CD4-positive, alpha-beta memory T cell (primary cell): ENCODE measurements at places on chromosomes 5 and 9.

DNA sequence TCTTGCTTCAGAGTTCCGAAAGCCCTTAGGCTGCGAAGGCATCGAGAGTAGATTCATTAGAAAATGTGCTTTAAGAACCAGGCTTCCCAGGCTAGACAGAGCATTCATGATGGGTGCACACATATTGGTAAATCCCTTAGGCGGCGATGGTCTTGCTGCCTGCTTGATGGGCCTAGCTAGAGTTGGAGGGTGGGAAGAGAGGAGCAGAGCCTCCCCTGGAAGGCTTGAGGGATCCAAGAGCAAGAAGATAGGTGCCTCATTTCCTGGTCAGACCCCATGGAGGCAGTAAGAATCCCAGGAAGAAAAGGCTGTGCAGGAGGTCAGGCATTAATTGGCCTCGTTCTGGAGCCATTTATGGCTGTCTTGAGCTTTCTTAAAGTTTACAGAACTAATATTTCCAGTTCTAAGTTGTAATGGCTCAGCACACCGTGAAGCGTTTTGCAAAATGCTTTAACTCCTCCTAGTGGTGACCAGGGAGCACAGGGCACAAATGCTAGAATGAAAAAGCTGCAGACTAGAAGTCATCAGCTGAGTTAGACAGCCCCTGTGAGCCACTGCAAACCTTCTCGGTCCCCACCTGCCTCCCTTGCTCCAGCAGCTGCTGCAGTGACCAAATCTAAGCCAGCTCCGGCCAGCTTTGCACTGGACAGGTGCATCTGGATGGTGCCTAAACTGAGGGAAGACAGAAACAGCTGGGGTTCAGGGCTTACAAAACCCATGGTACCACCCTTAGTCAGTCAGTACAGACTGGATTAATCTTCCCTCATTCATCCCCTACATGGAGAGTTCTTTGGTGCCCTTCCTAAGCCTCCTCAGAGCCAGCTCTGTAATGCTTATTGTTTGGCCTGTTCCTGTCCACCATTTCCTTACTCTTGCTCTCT lies 14.7 kb downstream of the SLC45A2 start:
- DNase-seq = peak; percentile 20

DNA sequence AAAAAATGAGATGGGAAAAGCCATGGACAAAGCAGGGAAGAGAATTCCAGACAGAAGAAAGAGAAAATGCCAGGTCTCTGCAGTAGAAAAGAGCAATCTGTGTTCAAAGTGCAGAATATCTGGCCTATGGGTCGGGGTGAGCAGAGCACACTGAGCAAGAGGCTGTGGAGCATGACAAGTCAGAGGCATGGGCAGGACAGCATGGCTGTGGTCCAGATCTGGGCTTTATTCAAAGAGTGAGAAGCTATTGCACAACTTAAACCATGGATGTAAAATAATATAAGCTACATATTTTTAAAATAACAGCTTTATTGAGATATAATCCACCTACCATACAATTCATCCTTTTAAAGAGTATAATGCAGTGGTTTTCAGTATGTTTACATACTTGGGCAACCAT lies 133.1 kb upstream of the SPDL1 start:
- no peak for DNase-seq

DNA sequence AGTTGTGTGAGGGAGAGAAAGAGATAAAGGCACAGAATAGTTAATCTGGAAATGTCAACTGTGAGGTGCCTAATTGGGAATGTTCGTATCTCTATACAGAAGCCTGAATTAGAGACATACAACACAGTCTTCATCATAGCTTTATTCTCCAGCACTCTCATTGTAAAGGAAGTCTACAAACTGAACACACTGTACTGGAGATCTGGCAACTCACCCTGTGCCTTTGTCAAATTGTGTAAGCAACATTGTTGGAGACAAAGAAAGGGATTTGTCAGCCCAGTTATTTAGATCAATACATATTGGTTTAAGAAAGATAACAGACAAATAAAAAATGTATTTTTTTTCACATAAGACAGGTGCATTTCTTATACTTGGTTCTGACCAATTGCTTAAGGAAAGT lies 832.9 kb upstream of the DMAC1 start:
- DNase-seq = no peak

- DNase-seq = no peak
Observed at GRCh38 chr5:31934156-31934555, 240.0 kb downstream of the GOLPH3 start.

GRCh38 chr5:53927668-53928247 lies 367.3 kb downstream of the NDUFS4 start:
- no peak for DNase-seq

DNA sequence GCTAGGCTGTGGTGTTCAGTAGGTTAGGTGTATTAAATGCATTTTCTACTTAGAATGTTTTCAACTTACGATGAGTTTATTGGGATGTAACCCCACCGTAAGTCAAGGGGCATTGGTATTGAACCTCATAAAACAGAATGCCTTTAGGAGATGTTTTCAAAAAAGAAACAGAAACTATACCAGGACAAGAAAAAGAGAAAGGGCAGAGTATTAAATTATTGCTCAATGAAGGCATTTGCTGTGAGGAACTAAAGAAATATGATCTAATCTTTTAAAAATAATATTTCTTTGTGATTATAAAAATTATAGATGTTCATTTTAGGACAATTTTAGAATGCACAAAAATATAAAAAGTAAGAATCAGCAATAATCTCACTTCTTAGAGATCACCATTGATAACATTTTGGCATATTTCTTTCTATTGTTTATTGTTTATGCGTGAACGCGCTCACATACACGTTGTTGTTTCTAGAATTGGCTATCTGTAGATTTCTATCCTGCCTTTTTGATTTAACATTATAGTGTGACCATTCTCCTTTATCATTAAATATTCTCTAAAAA lies 8.0 kb downstream of the GALNT12 start:
- no peak for DNase-seq

- DNase-seq = no peak
Observed at GRCh38 chr5:159262472-159262858, 625 bp upstream of the UBLCP1 start.

- DNase-seq = no peak
Observed at GRCh38 chr5:74063821-74064220, 437.8 kb downstream of the ARHGEF28 start.

DNA sequence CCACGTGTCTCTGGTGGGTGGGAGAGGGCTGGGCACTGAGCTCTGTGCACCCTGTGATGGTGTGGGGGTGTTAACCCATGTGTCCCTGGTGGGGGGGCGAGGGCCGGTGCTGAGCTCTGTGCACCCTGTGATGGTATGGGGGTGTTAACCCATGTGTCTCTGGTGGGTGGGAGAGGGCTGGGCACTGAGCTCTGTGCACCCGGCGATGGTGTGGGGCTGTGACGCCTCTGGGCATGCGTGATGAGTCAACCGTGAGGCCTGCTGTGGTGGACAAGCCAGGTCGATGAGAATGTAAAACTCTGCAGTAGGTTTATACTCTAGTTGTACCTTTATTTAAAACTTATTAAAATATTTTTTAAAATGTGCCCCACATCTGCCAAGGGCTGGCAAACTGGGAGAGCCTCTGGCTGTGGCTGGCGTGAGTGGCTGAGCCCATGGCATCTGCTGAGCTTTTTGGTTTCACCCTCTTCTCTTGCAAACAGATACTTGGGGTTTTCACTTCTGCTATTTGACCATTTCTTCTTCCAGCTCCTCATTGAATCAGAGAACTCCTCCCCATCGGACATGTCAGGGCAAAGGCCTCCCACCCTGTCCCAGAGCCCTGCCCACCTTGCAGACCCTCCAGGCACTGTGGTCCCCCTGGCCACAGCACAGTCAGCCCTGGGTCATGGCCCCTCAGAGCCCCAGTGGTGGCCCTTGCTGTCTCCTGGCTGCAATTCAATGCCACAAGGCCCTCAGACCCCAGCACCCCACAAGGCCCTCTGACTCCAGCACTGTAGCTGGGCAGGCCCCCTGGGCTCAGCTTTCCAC lies 18.5 kb upstream of the EXOC3 start:
- DNase-seq = no peak

DNA sequence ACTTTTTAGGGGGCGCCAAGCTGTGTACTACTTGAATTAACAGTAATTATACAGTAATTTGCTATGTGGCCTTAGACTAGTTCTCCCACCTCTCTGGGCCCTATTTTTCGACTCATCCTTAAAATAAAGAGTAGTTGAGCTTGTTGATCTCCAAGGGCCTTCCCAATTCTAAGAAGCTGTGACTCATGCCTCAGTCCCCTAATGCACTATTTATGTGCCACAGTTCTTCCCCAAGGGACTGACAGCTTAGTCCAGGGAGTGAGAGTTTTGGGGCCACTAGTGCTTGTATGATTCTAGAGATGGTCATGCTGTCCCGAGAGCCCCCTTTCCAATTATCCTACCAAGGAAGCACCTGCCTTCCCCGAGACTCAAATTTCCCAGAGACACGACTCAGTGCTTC lies 149.7 kb downstream of the PAPPA start:
- no peak for DNase-seq

GRCh38 chr9:8412327-8412726 lies 612.7 kb upstream of the DMAC1 start:
- DNase-seq = no peak

GRCh38 chr9:15178631-15179030 lies 128.4 kb downstream of the TTC39B start:
- no peak for DNase-seq

GRCh38 chr9:75712700-75713099 lies 177.8 kb upstream of the PCSK5 start:
- DNase-seq = no peak

DNA sequence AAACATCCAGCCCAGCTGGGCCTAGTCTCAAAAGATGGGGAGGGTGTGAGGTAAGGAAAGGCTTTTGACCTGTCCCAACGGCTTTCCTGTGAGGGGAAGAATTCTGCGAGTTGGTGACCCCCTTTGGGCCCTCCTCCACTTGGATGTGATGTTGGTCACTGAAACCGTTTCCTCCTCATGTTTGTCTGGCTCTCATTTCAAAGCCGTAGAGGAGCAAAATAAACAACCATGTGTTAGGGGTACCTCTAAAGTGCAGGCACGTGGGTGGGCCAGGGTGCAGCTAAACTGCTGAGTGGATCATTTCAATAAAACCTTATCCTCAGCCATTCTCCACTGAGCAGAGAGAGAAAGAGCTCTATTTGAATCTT lies 84.3 kb upstream of the MELK start:
- no peak for DNase-seq

GRCh38 chr9:32004431-32005076 lies 379.9 kb upstream of the ACO1 start:
- no peak for DNase-seq

DNA sequence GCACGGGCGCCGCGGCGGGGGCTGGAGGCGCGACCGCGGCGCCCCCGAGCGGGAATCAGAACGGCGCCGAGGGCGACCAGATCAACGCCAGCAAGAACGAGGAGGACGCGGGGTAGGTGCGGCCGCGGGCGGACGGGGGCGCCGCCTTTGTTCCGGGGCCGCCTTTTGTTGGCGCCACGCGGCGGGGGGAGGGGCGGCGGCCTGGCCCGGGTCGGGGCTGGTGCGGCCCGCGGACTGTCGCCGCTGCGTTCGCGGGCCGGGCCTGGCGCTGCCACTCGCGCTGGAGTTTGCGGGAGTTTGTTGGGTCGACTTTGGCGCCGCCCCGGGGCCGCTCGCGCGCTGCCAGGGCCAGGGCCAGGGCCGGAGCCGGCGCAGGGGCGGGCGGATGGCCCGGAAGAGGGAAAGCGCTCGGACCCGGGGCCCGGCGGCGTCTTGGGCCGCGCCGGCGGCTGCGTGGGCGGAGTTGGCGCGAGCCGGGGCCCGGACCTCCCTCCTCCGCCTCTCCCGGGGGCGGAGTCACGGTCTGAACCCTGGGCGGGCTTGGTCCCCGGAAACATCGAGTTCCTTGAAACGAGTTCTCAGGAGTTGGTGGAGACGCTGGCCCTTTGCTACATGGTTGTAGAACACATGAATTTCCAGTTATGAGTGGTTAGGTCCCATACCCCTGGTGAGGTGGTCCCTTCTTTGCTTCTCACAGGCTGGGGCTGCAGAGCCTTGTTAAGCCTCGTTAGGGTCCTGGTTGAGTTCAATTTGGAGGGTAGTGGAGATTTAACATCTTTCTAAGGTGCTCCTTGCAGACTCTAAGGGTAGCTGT lies 809 bp downstream of the HNRNPAB start:
- peak; percentile 75 for DNase-seq

DNA sequence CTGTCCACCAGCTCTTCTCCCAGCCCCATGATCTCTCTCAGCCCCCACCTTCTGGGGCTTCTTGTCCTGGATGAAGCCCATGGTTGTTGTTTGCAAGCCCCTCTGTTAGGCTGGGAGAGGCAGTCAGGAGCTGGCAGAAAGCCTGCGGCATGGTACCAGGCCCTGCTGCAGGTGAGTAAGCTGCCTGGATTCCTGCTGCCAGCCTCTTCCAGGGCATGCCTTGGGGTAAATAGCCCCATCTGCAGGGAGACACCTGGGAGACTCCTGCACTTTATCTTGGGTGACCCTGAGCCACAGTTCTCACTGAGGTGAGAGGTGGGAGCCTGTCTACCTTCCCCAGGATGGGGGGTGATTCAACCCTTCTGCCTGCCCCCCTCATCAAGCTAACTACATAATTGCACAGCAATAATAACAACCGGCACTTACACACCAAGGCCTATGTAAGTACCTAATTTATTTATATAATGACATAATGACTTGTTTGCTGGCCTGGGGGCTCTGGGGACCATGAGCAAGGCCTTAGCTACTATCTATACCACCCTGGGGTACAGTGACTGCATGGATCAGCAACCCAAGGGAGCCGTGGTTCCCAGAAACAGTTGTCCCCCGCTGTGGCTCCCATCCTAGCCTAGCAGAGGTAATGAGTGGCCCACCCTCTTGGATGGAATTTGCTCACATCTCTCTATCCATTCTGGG lies 116.0 kb downstream of the PSD2 start:
- no peak for DNase-seq

DNA sequence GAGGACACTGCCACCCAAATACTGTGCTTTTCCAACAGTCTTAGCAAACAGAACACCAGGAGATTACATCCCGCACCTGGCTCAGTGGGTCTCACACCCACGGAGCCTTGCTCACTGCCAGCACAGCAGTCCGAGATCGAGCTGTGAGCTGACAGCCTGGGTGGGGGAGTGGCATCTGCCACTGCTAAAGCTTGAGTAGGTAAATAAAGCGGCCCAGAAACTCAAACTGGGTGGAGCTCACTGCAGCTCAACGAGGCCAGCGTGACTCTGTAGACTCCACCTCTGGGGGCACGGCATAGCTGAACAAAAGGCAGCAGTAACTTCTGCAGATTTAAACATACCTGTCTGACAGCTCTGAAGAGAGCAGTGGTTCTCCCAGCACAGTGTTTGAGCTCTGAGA lies 28.8 kb downstream of the EPB41L4A start:
- no peak for DNase-seq

DNA sequence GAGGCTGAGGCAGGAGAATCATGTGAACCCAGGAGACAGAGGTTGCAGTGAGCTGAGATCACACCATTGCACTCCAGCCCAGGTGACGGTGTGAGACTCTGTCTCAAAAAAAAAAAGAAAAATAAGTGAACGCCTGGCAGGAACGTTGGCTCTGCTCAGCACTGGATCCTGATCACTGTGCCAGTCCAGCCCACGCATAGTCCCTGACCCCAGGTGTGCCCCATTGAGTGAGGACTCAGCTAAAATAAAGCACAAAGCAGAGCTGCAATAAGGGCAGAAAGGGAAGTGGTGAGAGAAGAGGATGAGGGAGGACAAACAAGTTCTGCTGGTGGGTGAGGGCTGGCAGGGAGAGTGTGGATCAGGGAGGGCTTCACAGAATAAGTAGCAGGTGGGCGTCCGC lies 4.3 kb downstream of the GRHPR start:
- no peak for DNase-seq
